ENCODE measurements at places on chromosomes 6 and 20.

- H3K27me3 ChIP-seq: no peaks in the 10 kb centered on the region
- no peaks in the 10 kb centered on the region for H3K36me3 ChIP-seq
- H3K4me3 ChIP-seq: no peak overlapping the region
- DNase-seq: no peak
These were observed 606.2 kb upstream of the AGPAT4 start for GRCh38 chr6:161880056-161880455.

- H3K4me3 ChIP-seq: no peak overlapping the region
- no peaks in the 10 kb centered on the region for H3K4me1 ChIP-seq
- peaks cover 64% of the 10 kb centered on the region for H3K36me3 ChIP-seq
- no peak overlapping the region for H3K27ac ChIP-seq
- peaks cover 10% of the 10 kb centered on the region for H3K27me3 ChIP-seq
These were observed 6.4 kb downstream of the CFB start for GRCh38 chr6:31952140-31952805.

- H3K4me3 ChIP-seq: no peak overlapping the region
- no peak overlapping the region for H3K27ac ChIP-seq
- H3K4me1 ChIP-seq: peaks cover 4% of the 10 kb centered on the region
- no peaks in the 10 kb centered on the region for H3K36me3 ChIP-seq
These were observed 136.4 kb upstream of the PLCB4 start for GRCh38 chr20:8932192-8933165.

GRCh38 chr6:14211562-14211942 lies 94.0 kb downstream of the CD83 start:
- DNase-seq: peak; percentile 87
- peak overlapping the region; percentile 5 for H3K27ac ChIP-seq
- H3K27me3 ChIP-seq: peaks cover 3% of the 10 kb centered on the region
- peaks cover 7% of the 10 kb centered on the region for H3K4me1 ChIP-seq
- no peaks in the 10 kb centered on the region for H3K36me3 ChIP-seq

DNA sequence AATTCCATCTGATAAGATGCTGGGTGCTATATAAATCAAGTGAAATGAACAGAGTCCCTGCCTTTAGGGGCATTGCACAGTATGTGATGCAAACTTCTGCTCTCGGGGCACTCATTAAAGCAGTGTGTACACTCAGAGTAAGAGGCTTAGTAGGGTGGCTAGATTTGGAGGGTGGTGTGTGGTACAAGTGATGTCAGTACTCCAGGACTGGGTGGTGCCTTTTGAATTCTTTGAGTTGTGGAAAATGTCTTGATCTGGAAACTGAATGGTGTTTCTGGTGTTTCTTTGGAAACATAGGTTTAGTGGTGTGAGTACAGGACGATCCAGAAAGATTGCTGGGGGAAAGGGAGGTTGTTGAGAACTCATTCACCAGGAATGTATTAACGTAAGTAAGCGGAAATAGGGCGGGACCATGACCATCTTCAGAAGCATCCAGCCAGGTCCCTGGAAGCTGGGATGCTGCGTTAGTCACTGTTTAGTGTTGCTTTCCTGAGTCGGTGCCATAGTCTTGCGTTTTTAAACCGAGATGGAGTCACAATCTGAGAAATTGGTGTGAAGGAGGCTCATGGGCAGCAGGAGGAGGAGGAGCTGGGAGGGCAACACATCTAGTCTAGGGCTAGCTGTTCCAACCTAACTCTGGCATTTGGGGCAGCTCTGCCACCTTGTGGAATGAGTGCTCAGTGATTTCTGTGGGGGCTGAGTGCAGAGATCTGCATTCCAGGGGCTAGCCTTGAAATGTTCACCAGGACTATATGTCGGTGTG lies 70.3 kb downstream of the SCAND1 start:
- H3K36me3 ChIP-seq: peaks cover 32% of the 10 kb centered on the region
- no peaks in the 10 kb centered on the region for H3K27me3 ChIP-seq
- peaks cover 12% of the 10 kb centered on the region for H3K4me1 ChIP-seq
- no peak overlapping the region for H3K4me3 ChIP-seq
- DNase-seq: peak; percentile 89

- no peaks in the 10 kb centered on the region for H3K36me3 ChIP-seq
- H3K4me1 ChIP-seq: no peaks in the 10 kb centered on the region
- H3K4me3 ChIP-seq: no peak overlapping the region
- DNase-seq: no peak
- peak overlapping the region; percentile 32 for H3K27ac ChIP-seq
These were observed 21.0 kb upstream of the STX16 start for GRCh38 chr20:58630063-58630462.

DNA sequence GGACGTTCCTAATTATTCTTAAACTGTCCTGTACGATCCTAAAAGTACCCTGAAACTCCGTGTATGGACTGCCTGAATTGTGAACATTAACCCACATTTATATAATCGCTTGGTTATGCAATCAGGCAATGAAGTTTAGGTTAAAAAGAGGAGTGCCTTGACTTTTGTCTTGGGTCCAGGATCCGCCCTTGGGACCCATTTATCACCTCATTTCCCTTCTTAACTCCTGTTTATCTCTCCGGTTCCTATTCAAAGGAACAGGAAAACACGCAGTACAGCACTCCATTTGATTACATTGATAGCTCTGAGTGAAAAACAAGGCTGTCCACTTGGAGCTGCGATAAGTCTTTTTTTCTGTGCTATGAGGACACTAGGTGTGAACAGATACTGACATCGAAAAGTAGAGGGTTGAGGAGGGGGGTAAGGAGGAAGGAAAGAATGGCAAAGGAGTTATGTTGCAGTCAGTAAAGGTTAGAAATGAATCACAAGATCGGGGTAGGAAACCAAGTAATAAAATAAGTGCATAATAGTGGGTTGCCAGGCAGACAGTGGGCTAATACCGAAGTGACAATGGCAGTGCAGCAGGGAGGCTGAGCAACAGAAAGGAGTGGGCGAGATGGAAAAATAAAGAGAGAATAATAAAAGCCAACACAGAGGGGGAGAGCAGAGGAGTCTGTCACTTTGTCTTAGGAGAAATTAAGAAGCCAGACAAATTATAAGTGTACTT lies 15.9 kb upstream of the PCK1 start:
- peak overlapping the region; percentile 70 for H3K27ac ChIP-seq
- H3K36me3 ChIP-seq: no peaks in the 10 kb centered on the region
- H3K4me3 ChIP-seq: no peak overlapping the region
- DNase-seq: no peak
- no peaks in the 10 kb centered on the region for H3K4me1 ChIP-seq
- H3K27me3 ChIP-seq: peaks cover 29% of the 10 kb centered on the region

GRCh38 chr6:54846243-54846856 lies at the start of gene FAM83B:
TSS of gene FAM83B (plus strand) at chr6:54846771. CDS start at chr6:54870247, 23,476 bp downstream.
- H3K4me1 ChIP-seq: peaks cover 3% of the 10 kb centered on the region
- peaks cover 6% of the 10 kb centered on the region for H3K27me3 ChIP-seq
- peak within 1 kb of the TSS; percentile 91 for H3K4me3 ChIP-seq
- DNase-seq: peak; percentile 92
- H3K36me3 ChIP-seq: no peaks in the 10 kb centered on the region

GRCh38 chr6:96911171-96911570 lies 13.4 kb upstream of the KLHL32 start:
- no peak for DNase-seq
- no peaks in the 10 kb centered on the region for H3K27me3 ChIP-seq
- no peaks in the 10 kb centered on the region for H3K4me1 ChIP-seq
- no peak overlapping the region for H3K4me3 ChIP-seq

DNA sequence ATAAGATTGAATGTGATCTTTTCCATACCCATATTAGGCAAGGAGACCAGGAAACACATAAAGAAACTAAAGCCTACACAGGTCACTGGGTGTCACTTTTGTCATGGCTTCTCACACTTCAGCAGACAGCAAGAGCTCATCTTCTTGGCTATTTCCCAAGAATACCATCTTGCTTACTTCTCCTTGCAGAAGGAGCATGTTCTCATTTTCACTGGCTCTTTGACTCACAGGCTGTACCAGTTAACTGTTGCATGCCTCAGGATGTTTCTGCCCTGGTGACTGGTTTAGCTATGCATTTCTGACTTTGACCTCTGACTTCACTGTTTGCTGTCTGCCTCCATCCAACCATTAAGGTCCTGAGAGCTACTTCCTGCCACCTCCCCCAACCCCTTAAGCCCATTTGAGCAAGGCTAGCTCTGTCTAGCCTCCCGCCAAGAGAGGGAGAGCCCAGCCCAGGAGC lies 40.3 kb upstream of the OGFRL1 start:
- no peaks in the 10 kb centered on the region for H3K4me1 ChIP-seq
- peak overlapping the region; percentile 29 for H3K27ac ChIP-seq
- peak; percentile 55 for DNase-seq
- H3K36me3 ChIP-seq: no peaks in the 10 kb centered on the region
- H3K27me3 ChIP-seq: no peaks in the 10 kb centered on the region
- H3K4me3 ChIP-seq: no peak overlapping the region

DNA sequence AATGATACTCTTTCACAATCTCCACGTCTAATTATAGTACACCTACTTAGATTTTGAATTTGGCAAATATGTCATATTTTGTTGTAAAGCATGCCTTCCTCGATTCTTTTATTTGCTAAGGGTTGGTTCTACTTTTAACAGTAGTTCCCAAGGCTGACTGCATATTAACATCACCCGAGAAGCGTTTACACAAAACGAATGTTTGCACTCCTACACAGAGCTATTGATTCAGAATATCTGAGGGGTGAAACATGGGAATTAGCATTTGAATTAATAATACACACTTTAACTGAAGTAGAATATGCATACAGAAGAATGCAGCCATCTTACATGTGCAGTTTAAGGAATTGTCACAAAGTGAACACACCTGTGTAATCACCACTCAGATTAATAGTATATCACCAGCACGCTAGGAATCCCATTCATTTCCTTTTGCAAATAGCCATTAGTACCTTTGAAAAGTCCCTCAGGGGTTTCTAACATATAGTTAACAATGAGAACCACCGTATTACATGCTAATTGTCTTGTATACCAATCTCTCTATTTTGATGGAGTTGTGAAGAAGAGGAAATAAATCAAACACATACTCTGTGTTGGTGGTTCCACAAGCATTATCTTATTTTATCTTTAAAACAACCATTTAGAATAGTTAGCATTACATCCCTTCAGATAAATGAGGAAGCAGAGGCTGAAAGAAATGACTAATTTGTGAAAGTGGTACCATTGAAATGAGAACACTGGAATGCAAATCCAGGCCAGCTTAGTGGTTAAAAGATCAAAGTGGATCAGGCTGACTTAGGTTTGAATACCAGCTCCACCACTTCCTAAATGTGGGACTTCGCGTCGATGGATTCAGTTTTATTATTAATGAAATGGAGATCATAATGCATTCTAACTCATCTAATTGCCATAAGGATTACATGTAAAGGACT lies 317.6 kb downstream of the HDGFL1 start:
- H3K36me3 ChIP-seq: no peaks in the 10 kb centered on the region
- no peak overlapping the region for H3K4me3 ChIP-seq
- DNase-seq: no peak

- H3K4me1 ChIP-seq: no peaks in the 10 kb centered on the region
- no peak overlapping the region for H3K27ac ChIP-seq
- no peak for DNase-seq
- no peak overlapping the region for H3K4me3 ChIP-seq
These were observed 114.7 kb downstream of the ANKRD60 start for GRCh38 chr20:58113716-58114115.

DNA sequence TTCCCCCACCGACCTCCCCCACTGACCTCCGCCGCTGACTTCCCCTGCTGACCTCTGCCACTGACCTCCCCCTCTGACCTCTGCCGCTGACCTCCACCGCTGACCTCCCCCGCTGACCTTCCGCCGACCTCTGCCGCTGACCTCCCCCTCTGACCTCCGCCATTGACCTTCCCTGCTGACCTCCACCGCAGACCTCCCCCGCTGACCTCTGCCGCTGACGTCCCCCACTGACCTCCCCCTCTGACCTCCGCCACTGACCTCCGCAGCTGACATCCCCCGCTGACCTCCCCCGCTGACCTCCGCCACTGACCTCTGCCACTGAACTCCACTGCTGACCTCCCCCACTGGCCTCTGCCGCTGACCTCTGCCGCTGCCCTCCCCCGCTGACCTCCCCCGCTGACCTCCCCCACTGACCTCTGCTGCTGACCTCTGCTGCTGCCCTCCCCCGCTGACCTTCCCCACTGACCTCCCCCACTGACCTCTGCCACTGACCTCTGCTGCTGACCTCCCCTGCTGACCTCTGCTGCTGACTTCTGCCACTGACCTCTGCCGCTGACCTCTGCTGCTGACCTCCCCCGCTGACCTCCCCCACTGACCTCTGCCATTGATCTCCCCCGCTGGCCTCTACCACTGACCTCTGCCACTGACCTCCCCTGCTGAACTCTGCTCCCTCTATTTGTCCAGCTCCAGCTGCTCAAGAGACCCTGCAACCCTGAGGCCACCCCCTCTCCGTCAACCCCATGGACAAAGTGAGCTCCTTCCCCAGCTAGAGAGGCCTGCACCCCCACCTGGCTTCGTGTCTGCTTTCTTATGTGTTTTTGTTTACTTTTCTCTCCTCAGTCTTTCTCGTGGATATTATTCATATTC lies 91.4 kb upstream of the AFDN start:
- H3K4me3 ChIP-seq: no peak overlapping the region
- DNase-seq: peak; percentile 38
- H3K36me3 ChIP-seq: no peaks in the 10 kb centered on the region

- H3K36me3 ChIP-seq: no peaks in the 10 kb centered on the region
- peaks cover 27% of the 10 kb centered on the region for H3K4me1 ChIP-seq
- H3K4me3 ChIP-seq: peak overlapping the region; percentile 90
- no peaks in the 10 kb centered on the region for H3K27me3 ChIP-seq
- peak; percentile 68 for DNase-seq
- no peak overlapping the region for H3K27ac ChIP-seq
These were observed 3.3 kb downstream of the CEBPB start for GRCh38 chr20:50193836-50194421.

- H3K27me3 ChIP-seq: no peaks in the 10 kb centered on the region
- H3K4me3 ChIP-seq: peak overlapping the region; percentile 70
- peaks cover 27% of the 10 kb centered on the region for H3K36me3 ChIP-seq
- no peak for DNase-seq
These were observed 43.5 kb downstream of the FAM184A start for GRCh38 chr6:119034827-119035458.

DNA sequence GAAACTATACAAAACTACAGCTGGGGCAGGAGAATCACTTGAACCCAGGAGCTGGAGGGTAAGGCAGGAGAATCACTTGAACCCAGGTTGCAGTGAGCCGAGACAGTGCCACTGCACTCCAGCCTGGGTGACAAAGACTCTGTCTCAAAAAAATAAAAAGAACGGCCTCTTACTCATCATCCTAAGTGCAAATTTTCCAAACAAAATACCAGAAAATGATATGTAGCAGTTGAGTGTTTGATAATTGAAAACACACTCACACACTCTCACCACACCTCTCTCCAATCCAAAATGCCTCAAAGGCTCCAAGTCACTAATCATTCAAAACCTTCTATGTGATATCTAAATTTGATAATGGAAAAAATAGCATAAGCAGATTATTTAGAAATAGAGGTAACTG lies 198.6 kb upstream of the SHLD1 start:
- DNase-seq: no peak
- peaks cover 74% of the 10 kb centered on the region for H3K36me3 ChIP-seq
- H3K4me1 ChIP-seq: no peaks in the 10 kb centered on the region

DNA sequence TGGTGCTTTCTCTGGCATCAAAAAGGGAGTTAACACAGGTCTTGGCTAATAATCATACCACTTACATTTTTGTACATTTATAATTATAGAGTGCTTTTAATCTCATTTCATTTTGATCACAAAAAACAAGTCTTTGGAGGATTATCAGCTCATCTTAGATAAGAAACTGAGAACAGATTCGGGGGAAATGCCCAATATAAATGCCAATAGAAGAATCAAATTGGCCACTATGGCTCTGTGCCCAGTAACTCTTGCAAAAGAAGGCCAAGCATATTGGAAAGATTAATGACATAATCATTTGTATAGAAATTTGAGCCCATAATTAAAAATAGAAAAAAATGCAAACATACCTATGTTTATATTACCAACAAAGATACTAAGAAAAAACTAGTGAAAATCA lies 42.5 kb downstream of the IPCEF1 start:
- no peaks in the 10 kb centered on the region for H3K27me3 ChIP-seq
- H3K4me1 ChIP-seq: no peaks in the 10 kb centered on the region
- no peak for DNase-seq
